GM13976 (cell line): ENCODE measurements at places on chromosomes 11 and 22.
A peak's percentile ranks its signal among the peaks of the same experiment; 100 is the strongest.

GRCh38 chr22:24512043-24512442, 16.9 kb downstream of the UPB1 start:
- no peak for DNase-seq

GRCh38 chr11:131827430-131827829, 457.0 kb downstream of the NTM start:
- DNase-seq = no peak

- DNase-seq = no peak
Observed at GRCh38 chr11:57778318-57779037, 16.9 kb downstream of the CTNND1 start.

GRCh38 chr11:39809833-39810232, 1649.6 kb downstream of the LRRC4C start:
- DNase-seq = no peak

- no peak for DNase-seq
Observed at GRCh38 chr11:67463186-67463585, 5.9 kb downstream of the TMEM134 start.

GRCh38 chr22:42326801-42327200, 56.3 kb upstream of the TCF20 start:
- no peak for DNase-seq

- peak; percentile 61 for DNase-seq
Observed at GRCh38 chr11:86592659-86593451, 79.6 kb downstream of the ME3 start.

GRCh38 chr11:131692151-131692550, 321.7 kb downstream of the NTM start:
- no peak for DNase-seq

- no peak for DNase-seq
Observed at GRCh38 chr11:102793677-102794290, 4.2 kb downstream of the MMP1 start.

DNA sequence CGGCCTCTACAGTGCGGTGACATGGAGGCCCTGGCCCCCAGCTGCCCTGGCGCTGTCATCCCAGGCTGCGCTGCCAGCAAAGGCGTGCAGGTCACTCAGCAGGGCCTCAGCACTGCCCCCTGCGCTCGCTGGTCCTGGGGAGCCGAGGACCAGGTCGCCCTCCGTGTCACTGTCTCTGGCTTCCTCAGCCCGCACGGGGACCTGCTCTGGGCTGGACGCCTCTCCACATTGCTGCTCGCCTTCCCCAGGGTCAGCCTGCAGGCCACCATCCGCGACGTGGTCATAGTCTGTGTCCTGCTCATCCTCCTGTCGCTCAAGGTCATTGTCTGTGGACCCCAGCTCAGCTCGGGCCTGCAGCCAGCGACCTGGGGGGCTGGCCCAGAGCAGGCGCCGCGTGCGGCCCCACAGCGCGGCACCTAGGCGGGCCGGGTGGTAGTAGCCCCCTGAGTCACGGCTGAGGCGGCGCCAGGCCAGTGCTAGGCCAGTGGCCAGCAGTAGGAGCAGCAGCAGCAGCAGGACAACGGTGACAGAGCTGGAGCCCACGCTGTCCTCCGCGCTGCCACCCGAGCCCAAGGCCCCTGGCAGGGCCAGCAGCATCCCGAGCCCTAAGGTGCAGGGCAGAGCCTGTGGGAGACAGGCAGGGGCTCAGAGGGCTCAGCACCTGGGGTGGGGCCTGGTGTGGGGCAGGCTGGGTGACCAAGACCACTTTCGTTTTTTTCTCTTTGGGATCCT, 1.6 kb downstream of the PTPRCAP start:
- DNase-seq = no peak

GRCh38 chr11:106950067-106950491, 68.2 kb downstream of the GUCY1A2 start:
- DNase-seq = no peak
